ENCODE measurements at places on chromosomes 1 and 21.

GRCh38 chr21:16196001-16196400, 466.2 kb downstream of the USP25 start:
- no peak for DNase-seq

DNA sequence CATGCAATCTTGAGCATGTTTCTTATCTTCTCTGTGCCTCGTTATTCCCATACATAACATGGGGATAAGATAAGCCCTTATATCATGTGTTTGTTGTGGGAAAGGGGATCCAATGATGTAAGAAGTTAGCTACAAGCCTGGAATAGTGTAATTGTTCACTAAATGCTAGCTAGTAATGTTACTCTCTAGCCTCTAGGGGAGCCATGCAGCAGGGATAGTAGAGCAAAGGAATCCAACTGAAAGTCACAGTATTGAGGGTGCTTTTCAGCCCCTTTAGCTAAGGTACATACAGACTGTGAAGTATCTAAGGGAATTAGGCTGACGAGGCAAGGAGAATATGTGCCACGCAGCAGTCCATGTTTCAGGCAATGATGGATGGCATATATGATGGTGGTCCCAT, 46.9 kb downstream of the IL23R start:
- DNase-seq, result no peak

- no peak for DNase-seq
Measured at GRCh38 chr21:16047904-16048303, 318.1 kb downstream of the USP25 start.

DNA sequence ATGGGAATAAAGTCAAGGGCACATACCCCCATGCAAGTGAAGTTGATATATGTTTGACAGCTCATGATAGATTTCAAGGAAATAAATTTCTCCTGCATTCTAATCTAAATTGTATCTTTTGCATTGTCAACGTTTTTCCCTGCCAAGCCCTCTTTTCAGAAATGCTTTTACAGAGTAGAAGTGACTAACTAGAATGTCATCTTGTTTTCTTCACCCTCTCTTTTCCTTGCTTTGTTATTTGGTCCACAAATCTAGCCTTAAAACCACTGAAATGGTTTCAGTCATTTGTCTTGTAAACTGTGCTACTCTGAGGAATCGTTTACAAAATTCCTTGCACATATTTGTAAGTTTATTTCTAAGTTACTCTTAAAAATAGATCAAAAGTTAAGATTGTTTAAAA, 600.8 kb upstream of the CXADR start:
- no peak for DNase-seq

- DNase-seq, result no peak
Measured at GRCh38 chr1:16068356-16069270, 4.8 kb downstream of the FAM131C start.

All from thoracic aorta (tissue), 2 donors.